Transverse colon (tissue), 4 donors: ENCODE measurements at places on chromosomes 13 and 19.

DNA sequence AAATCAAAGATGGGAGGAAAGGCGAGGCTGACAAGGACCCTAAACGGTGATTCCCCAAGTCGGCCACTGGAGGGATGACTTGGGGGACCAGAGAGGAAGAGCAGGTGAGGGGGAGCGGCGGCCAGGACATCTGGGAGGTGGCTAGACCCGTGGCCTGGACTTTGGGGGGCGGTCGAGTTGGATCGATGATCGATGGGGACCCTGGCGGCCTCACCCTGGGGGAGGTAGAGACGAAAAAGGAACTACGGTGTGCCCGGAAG is 7.7 kb upstream of the CIRBP start:
- DNase-seq: no peak

DNA sequence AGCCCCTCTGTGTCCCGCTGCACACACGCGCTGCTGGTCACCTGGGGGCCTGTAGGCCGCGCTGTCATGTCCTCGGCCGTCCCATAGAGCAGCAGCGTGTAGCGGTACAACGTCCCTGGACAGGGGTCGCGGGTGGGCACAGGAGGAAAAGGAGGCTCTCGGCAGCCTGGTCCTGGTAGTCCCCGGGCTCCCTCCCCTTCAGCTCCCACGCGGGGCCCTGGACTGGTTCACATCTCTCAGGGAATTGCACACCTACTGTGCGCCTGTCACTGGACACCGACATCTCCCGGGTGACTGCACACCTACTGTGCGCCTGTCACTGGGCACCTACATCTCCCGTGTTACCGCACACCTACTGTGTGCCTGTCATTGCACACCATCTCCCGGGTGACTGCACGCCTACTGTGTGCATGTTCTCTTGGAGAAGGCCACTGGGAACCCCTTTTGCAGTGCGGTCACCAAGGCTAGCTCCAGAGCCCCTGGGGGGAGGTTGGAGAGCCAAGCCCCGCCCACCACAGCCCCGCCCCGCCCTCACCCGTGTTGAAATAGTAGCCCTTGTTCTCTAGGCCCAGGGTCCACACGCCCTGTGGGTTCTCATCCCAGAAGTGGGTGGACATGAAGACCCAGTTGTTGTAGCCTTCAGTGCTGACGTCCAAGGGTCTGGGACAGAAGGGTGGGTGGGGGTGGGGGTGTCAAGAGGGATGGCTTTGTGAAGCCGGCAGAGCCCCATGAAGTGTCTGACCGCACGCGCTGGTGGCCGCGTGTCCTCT is 3.5 kb upstream of the C19orf25 start:
- DNase-seq: no peak

- DNase-seq: no peak
Observed at GRCh38 chr13:78960881-78961280, 301.9 kb upstream of the OBI1 start.

GRCh38 chr13:100809129-100809390 is 134.5 kb upstream of the TMTC4 start:
- DNase-seq: no peak

GRCh38 chr19:28578786-28579505 is 634.0 kb downstream of the UQCRFS1 start:
- no peak for DNase-seq

DNA sequence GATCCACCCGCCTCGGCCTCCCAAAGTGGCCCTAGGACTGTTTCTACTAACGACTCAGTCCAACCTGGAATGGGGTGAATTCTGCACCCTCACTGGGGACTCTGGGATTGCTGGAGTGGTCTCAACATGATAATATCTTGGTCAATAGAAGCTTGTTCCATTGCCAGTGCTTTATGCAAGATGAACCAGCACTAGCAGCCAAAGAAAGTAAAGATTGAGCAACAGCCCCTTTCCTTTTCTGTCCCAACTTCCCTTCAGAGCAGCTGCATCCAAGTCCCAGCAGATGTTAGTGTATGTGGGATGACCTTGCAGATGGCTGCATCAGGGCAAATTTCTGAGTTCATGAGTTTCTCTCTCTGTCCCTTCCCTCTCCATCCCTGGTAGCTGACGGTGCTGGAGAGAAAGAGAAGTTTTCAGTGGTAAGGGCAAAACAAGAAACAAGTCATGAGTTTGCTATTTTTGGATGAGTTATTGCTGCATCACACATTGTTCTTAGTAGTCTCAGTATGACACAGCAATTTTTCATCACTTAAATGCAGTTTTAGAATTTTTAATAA is 183.6 kb upstream of the EDNRB start:
- peak; percentile 9 for DNase-seq

DNA sequence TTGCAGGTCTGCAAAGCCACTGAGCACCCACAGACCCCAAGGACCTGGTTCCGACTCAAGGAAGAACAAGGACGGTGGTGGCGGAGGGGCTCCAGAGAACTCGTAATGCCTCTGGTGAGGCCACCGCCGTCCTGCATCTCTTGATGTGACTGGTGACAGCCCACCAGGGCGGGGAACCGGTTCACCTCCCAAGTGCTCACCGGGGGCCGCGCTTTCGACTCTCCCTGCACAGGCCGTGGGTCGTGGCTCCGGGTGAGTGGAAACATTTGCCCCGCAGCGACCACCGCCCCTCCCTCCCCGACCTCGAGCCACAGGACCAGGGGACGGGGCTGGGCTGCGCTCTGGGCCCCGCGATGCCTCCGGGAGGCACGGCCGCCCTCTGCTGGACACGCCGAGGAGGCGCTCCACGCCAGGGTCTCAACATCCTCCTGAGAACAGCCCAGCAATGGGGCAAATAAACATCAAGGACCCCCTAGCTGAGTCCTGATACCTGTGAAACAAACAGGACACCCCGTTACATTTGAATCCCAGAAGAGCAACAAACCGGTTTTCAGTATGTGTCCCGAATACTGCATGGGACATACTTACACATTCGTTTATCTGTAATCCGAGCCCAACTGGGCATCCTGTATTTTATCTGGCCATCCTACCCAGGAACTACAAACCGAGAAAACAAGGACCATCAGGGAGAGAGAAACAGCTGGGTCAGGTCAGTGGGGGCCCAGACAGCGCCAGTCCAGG is 3.9 kb upstream of the PLPP2 start:
- DNase-seq: peak; percentile 49

DNA sequence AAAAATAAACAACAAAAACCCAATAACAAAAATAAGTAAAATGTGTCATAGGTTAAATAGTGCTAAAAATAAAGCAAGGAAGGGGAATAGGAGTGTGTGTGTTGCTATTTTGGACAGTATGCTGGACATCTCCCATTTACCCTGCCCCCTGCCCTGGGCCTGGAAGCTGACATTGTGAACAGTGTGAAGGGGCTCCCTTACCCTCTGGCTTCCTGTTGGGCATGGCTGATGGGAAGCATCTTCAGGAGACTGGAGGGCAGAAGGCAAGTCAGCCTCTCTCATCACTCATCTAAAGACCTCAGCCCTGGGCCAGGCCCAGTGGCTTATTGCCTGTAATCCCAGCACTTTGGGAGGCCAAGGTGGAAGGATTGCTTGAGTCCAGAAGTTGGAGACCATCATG is 26.7 kb downstream of the KCTD15 start:
- DNase-seq: no peak

DNA sequence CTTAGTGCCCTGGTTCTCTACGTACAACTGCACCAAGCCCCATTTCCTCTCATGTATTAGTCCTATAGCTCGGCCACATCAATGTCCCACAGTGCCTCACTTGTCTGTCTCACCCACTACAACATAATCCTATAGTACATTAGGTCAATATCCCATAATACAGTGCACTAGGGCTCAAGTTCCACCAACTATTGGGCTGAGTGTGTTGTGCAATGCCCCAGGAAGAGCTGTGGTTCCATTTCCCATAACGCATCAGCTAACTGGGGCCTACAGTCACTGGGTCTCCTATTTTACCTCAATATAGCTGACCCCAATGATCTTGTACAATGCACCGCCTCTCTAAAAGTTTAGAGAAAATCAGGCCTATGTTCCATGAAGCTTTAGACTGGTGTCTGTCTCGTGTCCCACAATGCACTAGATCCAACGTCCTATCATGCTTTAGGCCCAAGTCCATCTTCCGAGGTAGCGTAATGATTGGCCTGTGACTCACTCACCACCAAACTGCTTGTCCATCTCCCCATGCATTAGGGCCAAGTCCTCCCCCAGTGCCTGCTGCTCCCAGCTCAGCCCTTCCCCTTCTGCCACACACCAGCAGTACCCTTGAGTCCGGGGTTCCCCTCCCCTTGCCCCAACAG is 21.8 kb downstream of the TSKS start:
- no peak for DNase-seq

DNA sequence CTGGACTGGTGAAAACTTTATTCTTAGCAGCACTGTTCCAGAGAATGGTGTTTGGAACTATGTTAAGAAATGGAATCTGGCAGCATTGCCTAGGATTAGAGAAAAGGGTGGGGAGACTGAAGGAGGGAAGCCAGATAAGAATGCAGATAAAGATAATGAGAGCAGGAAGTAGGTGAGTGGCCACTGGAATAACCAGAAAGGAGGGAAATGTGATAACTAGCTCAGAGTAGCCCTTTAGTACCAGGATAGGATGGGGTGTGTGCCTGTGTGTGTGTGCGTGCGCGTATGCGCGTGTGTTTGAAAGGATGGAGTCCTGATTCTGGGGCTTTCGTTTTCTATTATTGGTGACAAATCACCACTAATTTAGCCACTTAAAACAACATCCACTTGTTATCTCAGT is 33.4 kb upstream of the FRY start:
- DNase-seq: no peak

- no peak for DNase-seq
Observed at GRCh38 chr19:48755084-48755641, at the start of gene FGF21. Gene FGF21 (plus strand): TSS chr19:48755524. CDS start chr19:48756237, 713 bp downstream.

DNA sequence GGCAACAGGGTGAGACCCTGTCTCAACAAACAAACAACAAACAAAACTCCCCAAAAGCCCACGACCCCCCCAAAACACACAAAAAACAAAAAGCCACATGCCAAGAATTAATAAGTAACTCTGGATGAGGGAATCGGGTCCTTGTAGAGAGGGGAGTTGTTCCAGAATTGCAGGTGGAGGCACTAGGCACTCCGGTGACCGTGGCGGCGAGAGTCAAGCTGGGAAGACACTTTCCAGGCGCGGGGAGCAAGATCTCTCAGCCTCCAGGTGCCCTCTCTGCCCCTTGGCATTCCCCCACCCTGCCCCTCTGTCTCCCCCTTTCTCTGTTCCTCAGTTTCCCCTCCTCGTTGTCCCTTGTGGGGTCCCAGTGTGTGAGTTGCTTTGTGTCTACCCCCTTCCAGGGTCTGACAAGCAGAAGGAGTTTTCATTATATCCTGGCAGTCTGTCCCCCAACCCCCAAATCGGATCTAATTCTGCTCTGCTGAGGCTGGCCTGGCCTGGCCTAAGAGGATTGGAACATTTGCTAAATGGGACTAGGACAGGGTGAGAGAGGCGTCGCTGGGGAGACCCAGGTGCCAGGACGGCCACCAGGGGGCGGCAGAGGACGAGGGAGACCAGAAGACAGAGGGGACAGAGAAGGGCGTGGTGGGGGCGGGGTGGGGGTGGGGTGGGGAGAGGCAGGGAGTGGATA is 8.3 kb upstream of the CRX start:
- peak; percentile 81 for DNase-seq

DNA sequence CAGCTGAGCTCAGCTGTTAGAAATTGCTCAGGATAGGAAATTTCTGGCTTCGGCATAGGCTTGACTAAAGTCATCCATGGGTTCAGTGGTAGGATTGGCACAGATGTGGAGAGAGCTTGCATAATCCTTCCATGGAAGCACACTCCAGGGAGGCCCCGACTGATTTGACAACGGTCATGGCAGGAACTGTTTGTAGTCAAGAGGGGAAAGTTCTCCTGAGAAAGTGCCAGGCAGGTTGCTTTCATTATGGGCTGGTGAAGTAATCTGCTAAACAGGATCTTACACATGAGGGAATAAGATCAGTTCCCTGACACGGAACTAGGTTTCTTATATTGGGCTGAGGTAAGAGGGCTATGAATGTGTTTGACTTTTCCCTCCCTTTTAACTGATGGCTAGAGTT is 120.1 kb downstream of the RGCC start:
- no peak for DNase-seq

GRCh38 chr19:4803736-4804695 is 12.5 kb downstream of the FEM1A start:
- peak; percentile 49 for DNase-seq

- peak; percentile 21 for DNase-seq
Observed at GRCh38 chr19:48394331-48395169, 1.1 kb downstream of the GRIN2D start.

DNA sequence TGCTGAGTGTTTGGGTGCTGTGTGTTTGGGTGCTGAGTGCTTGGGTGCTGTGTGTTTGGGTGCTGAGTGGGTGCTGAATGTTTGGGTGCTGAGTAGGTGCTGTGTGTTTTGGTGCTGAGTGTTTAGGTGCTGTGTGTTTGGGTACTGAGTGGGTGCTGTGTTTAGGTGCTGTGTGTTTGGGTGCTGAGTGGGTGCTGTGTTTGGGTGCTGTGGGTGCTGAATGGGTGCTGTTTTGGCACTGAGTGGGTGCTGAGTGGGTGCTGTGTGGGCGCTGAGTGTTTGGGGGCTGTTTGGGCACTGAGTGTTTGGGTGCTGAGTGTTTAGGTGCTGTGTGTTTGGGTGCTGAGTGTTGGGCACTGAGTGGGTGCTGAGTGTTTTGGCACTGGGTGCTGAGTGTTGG is 48.5 kb upstream of the F7 start:
- no peak for DNase-seq

- DNase-seq: no peak
Observed at GRCh38 chr13:102651892-102652291, 43.0 kb downstream of the METTL21C start.

DNA sequence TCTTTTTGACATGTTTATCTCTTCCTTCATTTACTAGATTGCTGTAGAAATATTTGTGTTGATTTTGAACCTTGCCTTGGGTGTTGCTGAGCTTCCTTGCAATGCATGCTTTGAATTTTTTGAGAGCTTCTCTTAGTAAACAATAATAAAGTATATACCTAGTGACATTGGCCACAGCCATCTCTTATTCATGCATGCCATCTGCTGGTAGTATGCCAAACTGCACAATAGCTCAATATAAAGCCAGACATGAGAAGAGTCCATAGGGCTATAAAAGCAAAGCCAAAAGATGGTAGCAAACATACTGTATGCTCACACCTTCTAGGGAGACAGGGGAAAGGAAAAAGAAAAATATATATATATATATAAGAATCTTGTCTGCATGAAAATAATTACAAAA is 18.9 kb upstream of the ZSCAN5A start:
- DNase-seq: peak; percentile 54

DNA sequence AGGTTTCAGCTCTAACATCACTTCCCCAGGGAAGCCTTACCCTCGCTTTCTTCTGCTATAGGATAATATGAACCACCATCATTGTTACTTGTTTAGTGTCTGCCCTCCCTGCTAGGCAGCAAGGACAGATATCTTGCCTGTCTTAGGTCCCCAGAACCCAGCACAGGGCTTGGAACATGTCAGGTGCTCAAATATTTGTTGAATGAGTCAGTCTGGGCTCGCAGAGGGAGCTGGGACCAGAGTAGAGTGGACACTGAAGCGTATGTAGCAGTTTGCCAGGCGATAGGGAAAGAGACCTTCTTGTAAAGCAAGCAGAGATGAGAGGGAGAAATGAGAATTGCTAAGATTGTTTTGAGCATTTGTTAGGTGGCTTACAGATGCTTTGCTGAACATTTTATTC is 11.7 kb downstream of the BCKDHA start:
- DNase-seq: no peak
